ENCODE measurements at places on chromosomes 12 and 14. TPM values are rescaled to one million over a fixed set of nuclear protein-coding genes. Genes with fewer than 3 reads are reported as not detected.

The ARF6 gene
- total RNA-seq, result 67.2 TPM

The MYO1H gene
- total RNA-seq, result not detected

The ARHGEF25 gene
- total RNA-seq, result 73.8 TPM

GRCh38 chr14:77206261-77206824 lies 24.7 kb downstream of the TMEM63C start:
- DNase-seq, result no peak
- H3K27me3 ChIP-seq, result no peaks in the 10 kb centered on the region
- no peaks in the 10 kb centered on the region for H3K36me3 ChIP-seq

DNA sequence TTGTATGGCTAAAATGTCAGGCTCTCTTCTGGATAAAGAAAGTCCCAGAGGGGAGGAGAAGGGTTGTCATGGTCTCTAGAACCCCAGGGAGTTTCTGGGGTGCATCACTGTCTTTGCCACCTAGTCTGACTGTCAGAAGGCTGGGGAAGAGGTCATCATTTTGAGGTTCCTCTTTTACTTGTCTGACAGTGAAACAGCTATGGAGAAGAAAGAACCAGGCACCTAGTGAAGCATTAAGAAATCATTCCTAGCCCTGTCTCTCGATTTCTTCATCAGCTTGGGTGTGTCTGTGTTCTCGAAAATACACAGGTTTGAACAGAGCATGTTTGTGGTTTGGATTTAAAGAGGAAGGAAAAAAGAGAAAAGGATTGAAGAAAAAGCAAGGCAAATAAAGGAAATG lies 158.7 kb upstream of the LRIG3 start:
- no peaks in the 10 kb centered on the region for H3K4me1 ChIP-seq
- H3K27ac ChIP-seq, result no peak overlapping the region
- no peak overlapping the region for H3K4me3 ChIP-seq
- no peaks in the 10 kb centered on the region for H3K36me3 ChIP-seq
- H3K27me3 ChIP-seq, result no peaks in the 10 kb centered on the region
- DNase-seq, result no peak

DNA sequence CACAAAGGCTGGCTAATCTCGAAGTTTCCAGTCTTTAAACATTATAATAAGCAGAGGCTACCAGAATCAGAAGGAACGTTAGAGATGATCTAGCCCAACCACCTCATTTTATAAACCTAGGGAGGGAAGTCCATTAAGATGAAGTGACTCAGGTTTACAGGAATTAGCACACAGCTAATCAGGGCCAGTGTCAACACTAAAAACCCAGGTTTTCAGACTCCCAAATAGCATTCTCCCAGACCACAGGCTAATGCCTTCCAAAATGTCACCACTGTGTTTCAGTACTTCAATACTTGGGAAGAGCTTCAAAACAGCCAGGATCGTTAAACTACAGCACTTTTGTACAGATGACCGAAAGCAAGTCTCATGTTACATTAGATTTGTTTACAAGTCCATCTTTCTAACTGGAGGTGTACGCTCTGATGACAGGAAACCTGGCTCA lies 89.2 kb downstream of the FOXN3 start:
- H3K4me3 ChIP-seq, result no peak overlapping the region
- H3K27ac ChIP-seq, result peak overlapping the region; percentile 29
- no peak for DNase-seq
- no peaks in the 10 kb centered on the region for H3K27me3 ChIP-seq
- peaks cover 47% of the 10 kb centered on the region for H3K4me1 ChIP-seq

- no peaks in the 10 kb centered on the region for H3K36me3 ChIP-seq
- peak overlapping the region; percentile 76 for H3K4me3 ChIP-seq
- no peak for DNase-seq
Observed at GRCh38 chr12:89352242-89352491, 134 bp downstream of the DUSP6 start.

DNA sequence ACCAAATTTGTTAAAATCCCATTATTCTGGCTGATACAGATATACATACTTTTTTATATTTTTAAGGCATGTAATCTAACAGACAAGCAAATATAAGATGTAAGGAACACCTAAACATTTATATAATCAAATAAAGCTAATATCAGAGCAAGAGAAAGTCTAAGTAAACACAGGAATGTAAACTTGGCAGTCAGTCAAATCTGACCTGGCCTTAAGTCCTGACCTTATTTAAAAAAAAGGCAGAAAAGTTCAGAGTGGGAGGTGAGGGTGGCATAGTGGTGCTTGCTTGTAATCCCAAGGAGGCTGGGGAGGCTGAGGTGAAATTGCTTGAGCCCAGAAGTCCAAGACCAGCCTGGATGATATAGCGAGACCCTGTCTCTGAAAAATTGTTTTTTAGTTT lies 152.6 kb downstream of the DERA start:
- no peak for DNase-seq
- no peaks in the 10 kb centered on the region for H3K4me1 ChIP-seq
- H3K27me3 ChIP-seq, result no peaks in the 10 kb centered on the region
- H3K36me3 ChIP-seq, result no peaks in the 10 kb centered on the region
- no peak overlapping the region for H3K27ac ChIP-seq

- no peak for DNase-seq
- H3K27ac ChIP-seq, result no peak overlapping the region
- H3K27me3 ChIP-seq, result no peaks in the 10 kb centered on the region
- H3K4me3 ChIP-seq, result no peak overlapping the region
- H3K36me3 ChIP-seq, result no peaks in the 10 kb centered on the region
Observed at GRCh38 chr14:53969326-53969725, 12.7 kb upstream of the BMP4 start.

GRCh38 chr12:4506870-4507269 lies 31.8 kb upstream of the RAD51AP1 start:
- peaks cover 22% of the 10 kb centered on the region for H3K36me3 ChIP-seq
- no peak overlapping the region for H3K27ac ChIP-seq

- H3K27me3 ChIP-seq, result no peaks in the 10 kb centered on the region
- peaks cover 4% of the 10 kb centered on the region for H3K36me3 ChIP-seq
- no peak for DNase-seq
- H3K4me1 ChIP-seq, result peaks cover 52% of the 10 kb centered on the region
Observed at GRCh38 chr12:64633011-64633939, 23.0 kb downstream of the RASSF3 start.

- H3K4me3 ChIP-seq, result no peak overlapping the region
- H3K27me3 ChIP-seq, result no peaks in the 10 kb centered on the region
- no peak for DNase-seq
- peaks cover 14% of the 10 kb centered on the region for H3K4me1 ChIP-seq
- peaks cover 45% of the 10 kb centered on the region for H3K36me3 ChIP-seq
Observed at GRCh38 chr12:54393743-54394142, 9.2 kb upstream of the ZNF385A start.

DNA sequence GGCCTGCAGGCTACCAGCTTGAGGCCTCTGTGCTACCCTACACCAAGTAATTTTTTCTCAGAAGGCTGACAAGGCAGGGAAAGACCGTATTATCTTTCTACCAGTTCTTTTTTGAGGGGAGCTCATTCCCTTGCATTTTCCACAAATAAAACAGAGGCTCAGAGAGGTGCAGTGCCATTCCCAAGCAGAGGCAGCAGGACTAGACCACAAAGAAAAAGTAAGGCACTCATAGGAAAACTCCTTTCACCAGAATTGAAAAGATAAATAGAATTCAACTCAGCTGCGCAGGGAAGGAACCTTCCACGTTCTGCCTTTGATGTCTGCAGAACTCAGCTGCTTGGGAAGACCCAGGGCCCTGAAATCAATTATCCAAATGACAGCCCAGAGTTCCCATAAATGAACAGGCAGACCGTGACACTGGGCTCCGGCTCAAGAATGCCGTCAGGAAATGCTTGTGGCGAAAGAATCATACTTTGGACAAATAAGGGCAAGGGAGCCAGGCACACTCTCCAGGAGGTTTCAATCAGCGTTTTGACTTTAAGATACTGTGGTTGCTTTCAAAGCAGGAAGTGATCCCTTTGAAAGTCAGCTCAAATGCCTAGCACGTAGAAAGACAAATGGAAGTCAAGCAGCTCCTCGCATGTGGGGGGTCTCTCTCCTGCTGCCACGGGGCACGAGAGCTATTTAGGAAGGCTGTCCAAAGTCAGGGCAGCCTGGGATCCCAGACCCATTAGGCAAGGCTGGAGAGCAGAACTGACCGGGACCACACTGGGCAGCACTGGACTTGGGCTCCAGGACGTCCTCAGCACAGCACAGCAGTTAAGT lies 14.0 kb downstream of the KCTD10 start:
- peak; percentile 74 for DNase-seq
- H3K27me3 ChIP-seq, result no peaks in the 10 kb centered on the region
- H3K4me3 ChIP-seq, result peak overlapping the region; percentile 62
- H3K27ac ChIP-seq, result peak overlapping the region; percentile 99

- no peak for DNase-seq
- peak within 1 kb of the TSS; percentile 75 for H3K4me3 ChIP-seq
- no peaks in the 10 kb centered on the region for H3K36me3 ChIP-seq
- H3K4me1 ChIP-seq, result peaks cover 28% of the 10 kb centered on the region
- peak within 1 kb of the TSS; percentile 97 for H3K27ac ChIP-seq
- H3K27me3 ChIP-seq, result no peaks in the 10 kb centered on the region
Observed at GRCh38 chr12:106138633-106139421, at the start of gene NUAK1. Gene NUAK1 (minus strand): TSS chr12:106138954. CDS start chr12:106138653, 301 bp downstream.

DNA sequence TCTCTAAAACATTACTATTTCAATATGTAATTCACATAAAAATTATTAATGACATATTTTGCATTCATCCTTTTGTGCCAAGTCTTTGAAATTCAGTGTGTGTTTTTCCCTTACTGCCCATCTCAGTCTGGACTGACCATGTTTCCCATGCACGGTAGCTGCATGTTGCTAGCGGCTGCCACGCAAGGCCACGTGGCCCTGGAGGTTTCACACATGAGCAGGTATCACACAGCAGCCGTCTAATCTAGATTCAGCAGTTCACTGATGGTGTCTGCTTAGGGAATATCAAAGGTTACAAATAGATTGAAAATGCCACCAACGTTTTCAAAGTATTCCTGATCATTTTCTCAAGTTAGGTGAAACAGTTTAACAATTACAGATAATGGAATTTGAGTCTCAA lies 234.8 kb upstream of the FKBP4 start:
- H3K4me1 ChIP-seq, result no peaks in the 10 kb centered on the region
- no peak overlapping the region for H3K4me3 ChIP-seq
- peaks cover 31% of the 10 kb centered on the region for H3K36me3 ChIP-seq
- H3K27ac ChIP-seq, result no peak overlapping the region
- H3K27me3 ChIP-seq, result no peaks in the 10 kb centered on the region

DNA sequence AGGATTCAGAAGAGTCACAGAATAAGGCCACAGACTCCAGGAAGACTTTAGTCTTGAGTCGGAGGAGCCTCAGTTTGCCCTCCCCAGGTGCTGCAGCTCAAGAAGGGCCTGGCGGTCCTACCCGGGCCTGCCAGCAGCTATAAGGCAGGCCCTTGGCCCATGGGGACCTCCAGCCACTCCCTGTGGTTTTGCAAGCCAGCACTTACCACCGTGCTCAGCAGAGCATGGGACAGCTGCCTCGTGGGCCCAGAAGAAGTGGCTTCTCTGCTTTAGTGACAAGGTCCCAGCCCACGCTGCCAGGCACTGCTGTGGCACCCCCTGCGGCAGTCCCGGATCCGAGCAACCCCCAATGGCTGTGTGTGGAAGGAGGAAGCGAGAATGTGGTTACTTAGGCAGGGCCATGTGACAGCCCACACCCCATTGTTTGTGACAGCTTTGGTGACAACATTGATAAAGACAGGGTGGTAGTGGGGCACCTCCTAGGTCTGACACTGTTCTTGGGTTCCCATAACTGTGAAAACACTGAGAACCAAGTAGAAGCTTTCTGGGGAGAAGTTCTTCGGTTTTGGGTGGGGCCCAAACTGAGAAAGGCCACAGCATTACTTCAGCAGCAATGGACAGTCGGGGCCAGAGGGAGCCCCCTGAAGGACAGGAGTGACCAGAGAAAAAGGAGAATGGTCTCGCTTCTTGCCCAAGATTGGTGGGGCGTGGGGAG lies at the start of gene SELPLG:
Gene SELPLG, minus strand, starts transcription at position 361 of the 715 bp plus-strand sequence. CDS start 9,587 bp downstream, outside the sequence.
- no peak within 1 kb of the TSS for H3K27ac ChIP-seq
- no peak for DNase-seq
- H3K27me3 ChIP-seq, result no peaks in the 10 kb centered on the region
- peak within 1 kb of the TSS; percentile 59 for H3K4me3 ChIP-seq

- DNase-seq, result no peak
- H3K36me3 ChIP-seq, result no peaks in the 10 kb centered on the region
- no peak overlapping the region for H3K27ac ChIP-seq
Observed at GRCh38 chr12:109696485-109697269, 16.9 kb upstream of the FAM222A start.

DNA sequence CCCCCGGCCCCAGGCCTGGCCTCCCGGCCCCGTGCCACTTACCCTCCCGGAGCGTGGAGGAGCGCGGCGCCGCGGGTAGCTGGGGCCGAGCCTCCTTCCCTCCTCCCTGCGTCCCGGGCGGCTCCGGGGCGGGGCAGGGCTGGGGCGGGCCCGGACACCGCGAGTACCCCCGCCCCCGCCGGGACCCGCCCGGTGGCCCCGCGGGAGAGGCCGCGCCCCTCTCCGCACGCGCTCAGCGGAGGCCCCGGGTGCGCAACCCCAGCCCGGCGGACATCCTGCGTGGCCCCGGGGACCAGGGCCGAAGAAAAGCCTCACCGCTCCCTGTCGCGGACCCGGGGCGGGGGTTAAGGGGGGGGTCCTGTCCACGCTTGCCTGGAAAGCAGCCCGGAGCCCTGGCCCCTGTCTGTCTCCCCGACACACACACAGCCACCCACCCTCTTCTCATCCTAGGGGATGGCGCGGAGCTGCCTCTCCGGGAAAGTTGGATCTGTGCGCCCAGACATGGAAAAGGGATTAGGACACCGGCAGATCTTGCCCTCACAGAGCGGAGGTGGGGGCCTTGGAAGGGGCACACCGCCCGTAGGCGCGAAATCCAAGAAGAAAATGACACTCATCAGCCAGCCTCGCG lies at the start of gene SYNE3:
Gene SYNE3, minus strand, starts transcription at position 97 of the 628 bp plus-strand sequence. CDS start 40,829 bp downstream, outside the sequence.
- peak within 1 kb of the TSS; percentile 79 for H3K4me3 ChIP-seq
- H3K27ac ChIP-seq, result peak within 1 kb of the TSS; percentile 83
- no peaks in the 10 kb centered on the region for H3K27me3 ChIP-seq

DNA sequence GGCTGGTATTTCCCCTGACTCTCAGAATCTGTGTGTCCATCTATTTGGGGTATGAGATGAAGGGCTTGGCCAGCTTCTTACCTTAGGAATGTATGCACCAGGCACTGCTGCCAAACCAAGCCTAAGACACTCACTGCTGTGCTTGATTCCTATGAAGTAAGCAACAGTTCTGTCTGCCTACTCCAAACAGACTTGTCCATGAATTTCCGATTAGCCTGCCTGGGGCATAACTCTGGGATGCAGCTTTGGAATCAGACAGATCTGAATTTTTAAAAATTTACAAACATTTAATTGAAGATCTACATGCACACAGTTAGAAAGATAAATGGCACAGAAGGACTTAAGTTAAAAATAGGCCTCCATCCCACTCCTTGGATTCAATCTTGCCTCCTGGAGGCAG lies 59.5 kb upstream of the JDP2 start:
- no peak overlapping the region for H3K4me3 ChIP-seq
- H3K36me3 ChIP-seq, result no peaks in the 10 kb centered on the region
- no peak for DNase-seq
- no peak overlapping the region for H3K27ac ChIP-seq
